ENCODE measurements at places on chromosomes 1 and 21.
A peak's percentile ranks its signal among the peaks of the same experiment; 100 is the strongest.

GRCh38 chr1:155978973-155979429, 654 bp upstream of the ARHGEF2 start:
- DNase-seq, result peak; percentile 63

- peak; percentile 64 for DNase-seq
These were observed 432 bp downstream of the AKT3 start for GRCh38 chr1:243849421-243850201.

- peak; percentile 74 for DNase-seq
These were observed 59.1 kb downstream of the FAAP20 start for GRCh38 chr1:2135441-2135841.

DNA sequence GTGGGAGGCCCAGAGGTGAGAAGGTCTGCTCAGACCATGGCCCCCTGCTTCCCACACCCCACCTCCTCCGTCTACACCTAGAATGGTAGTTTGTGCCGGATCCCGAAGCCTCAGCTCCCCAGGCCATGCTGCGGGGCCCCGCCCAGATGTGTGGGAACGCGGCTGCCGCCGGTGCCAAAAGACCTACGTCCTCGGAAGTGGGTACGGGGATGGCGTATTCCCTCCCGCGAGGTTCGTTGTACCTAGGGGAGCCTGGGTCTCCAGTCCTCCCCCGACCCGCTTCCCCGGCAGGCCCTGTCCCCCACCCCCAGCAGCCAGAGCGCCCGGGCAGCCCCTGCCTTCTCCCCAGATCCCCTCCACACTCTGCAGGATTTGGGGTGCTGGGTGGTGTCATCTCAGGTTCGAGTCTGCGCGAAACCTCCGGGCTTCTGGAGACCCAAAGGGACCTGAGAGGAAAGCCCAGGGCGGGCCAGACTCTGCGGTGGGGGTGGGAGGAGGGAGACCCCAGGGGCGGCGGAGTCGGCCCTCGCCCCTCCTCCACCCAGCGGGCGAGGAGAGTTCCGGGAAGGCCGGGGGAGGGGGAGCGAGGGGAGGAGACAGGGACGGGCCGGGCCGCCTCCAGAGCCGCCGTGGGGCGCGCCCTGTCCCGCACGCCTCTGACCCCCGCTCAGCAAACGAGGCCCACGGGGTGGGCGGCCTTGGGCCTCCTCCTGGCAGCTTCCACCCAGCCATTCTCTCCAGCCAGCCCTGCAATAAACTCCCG, 6.2 kb upstream of the PRDM16 start:
- DNase-seq, result no peak

GRCh38 chr1:183051546-183051945, 28.3 kb downstream of the LAMC1 start:
- no peak for DNase-seq

- no peak for DNase-seq
These were observed 81.8 kb upstream of the PLXNA2 start for GRCh38 chr1:208326033-208326432.
